ENCODE measurements at places on chromosomes 7 and 10.

- DNase-seq = peak; percentile 28
Observed at GRCh38 chr7:70856901-70857630, 274.9 kb upstream of the GALNT17 start.

DNA sequence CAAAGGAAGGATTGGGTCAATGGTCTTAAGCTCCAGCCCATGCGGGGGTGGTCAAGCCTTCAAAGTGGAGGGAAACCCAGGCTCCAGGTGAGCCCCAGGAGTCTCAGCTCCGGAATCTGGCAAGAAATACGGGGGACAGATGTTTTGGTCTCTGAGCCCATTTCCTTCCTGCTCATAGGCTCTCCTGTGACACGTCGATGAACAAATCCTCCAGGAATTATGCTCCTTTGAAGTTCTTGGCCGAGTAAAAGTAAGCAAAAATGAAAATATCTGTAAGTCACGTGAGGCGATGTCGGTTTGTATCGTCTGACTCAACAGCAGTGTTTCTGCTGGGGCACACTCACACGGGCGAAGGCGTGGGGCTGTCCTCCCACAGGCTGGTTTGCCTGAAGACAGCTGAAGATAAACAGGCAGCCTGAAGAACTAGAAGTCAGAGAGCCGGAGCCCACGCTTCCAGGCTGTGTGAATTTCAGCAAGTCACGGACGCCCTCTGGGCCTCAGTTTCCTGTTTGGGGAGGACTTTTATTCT, 52.6 kb upstream of the SMNDC1 start:
- DNase-seq = peak; percentile 11

- no peak for DNase-seq
Observed at GRCh38 chr10:73060738-73061635, 35.7 kb downstream of the P4HA1 start.

GRCh38 chr10:57008189-57008588, 647.1 kb upstream of the ZWINT start:
- no peak for DNase-seq

DNA sequence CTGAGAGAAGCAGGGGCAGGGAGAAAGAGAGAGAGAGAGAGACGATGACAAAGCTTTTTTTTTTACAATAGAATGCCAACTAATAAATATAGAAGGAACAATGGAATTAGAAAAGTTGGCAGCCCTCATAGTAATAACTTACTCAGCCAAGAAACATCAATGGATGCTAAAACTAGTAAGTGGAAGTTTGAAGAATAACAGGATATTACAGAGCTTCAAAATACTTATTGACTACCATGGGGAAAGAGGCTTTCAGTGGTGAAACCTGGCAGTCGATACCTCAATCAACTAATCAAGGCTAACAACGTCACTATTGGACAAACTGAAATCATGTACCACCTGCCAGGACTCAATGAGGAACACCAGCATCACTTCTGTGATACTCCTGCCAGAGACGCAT, 100.5 kb upstream of the LRRC4 start:
- no peak for DNase-seq

- no peak for DNase-seq
Observed at GRCh38 chr7:132117636-132118035, 458.6 kb downstream of the PLXNA4 start.

DNA sequence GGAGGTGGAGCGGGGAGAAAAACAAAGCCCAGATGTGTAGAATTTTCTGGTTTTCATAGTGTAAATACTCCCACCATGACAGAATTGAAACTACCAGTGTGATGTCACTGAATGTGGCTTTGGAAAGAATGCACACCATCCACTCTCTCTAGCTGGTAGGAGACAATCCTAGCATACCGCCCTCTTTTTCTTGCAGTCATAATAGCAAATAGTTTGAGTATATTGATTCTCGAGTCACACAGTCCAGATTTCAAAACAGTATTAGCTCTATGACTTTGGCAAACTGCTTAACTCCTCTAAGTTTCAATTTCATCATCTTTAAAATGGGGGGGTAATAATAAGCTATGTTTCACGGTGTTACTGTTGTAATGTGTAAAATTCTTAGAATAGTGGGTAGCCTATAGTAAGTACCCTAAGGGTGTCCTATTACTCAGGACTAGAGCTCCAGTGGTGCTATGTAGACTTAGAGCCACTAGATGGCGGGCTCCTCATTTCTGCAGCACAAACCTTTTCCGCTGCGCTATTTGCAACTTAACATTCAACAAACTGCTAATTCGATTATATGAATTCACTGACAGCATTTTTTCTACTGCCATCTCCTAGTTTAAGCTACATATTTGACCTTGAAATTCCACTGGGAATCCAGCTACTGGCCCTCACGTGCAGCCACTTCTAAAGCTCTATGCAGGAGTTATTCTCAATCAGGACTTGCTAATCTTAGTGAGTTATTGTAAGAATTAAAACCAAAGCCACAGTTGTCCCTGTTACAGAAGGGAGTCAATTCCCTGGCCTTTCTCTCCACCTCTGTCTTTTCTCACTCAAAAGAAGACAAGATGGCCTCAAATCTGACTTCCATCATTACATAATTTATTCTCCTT, 18.7 kb downstream of the TAS2R40 start:
- peak; percentile 37 for DNase-seq

GRCh38 chr7:13908667-13909397, 80.6 kb downstream of the ETV1 start:
- no peak for DNase-seq
